ENCODE measurements at places on chromosomes 7 and 10. TPM values are rescaled to one million over a fixed set of nuclear protein-coding genes. Genes with fewer than 3 reads are reported as not detected.

Gene TUBB8
- not detected for total RNA-seq

Gene TAS2R41
- 0.73 TPM for total RNA-seq

Gene CDC14C
- not detected for total RNA-seq

Gene ZEB1
- 68.7 TPM for total RNA-seq

Gene ZNF804B
- not detected for total RNA-seq

Gene CNNM1
- 0.75 TPM for total RNA-seq

Gene CCDC172
- not detected for total RNA-seq

Gene SGCE
- 0.55 TPM for total RNA-seq

Gene PRLHR
- total RNA-seq = not detected

- no peak for DNase-seq
- no peak overlapping the region for H3K4me3 ChIP-seq
- H3K4me1 ChIP-seq = no peaks in the 10 kb centered on the region
Observed at GRCh38 chr7:151818674-151819519, 58.0 kb downstream of the PRKAG2 start.

GRCh38 chr7:77308792-77309191 is 107.4 kb downstream of the GSAP start:
- no peaks in the 10 kb centered on the region for H3K4me1 ChIP-seq
- no peaks in the 10 kb centered on the region for H3K36me3 ChIP-seq
- no peak overlapping the region for H3K4me3 ChIP-seq
- no peak overlapping the region for H3K27ac ChIP-seq
- no peak for DNase-seq
- no peaks in the 10 kb centered on the region for H3K27me3 ChIP-seq

DNA sequence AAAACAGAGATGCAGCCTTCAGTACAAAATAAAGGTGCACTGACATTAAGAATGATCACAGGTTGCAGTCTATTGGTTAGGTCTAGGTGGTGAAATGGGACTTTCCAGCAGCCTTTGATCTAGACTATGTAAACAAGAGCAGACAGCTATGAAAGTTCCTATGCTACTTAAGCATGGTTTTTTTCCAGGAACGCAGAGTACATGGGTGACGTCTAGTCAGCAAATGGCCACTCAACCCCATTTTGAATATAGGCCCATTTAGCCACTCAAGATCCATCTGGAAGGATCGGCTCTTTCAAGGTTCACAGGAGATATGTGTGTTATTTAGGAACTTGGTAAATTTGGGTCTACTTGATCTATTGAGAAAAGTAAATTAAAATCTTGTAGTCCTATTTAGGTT is 1424.6 kb upstream of the LRRTM3 start:
- H3K27ac ChIP-seq = no peak overlapping the region
- no peaks in the 10 kb centered on the region for H3K27me3 ChIP-seq
- H3K36me3 ChIP-seq = no peaks in the 10 kb centered on the region
- no peak overlapping the region for H3K4me3 ChIP-seq
- no peaks in the 10 kb centered on the region for H3K4me1 ChIP-seq

DNA sequence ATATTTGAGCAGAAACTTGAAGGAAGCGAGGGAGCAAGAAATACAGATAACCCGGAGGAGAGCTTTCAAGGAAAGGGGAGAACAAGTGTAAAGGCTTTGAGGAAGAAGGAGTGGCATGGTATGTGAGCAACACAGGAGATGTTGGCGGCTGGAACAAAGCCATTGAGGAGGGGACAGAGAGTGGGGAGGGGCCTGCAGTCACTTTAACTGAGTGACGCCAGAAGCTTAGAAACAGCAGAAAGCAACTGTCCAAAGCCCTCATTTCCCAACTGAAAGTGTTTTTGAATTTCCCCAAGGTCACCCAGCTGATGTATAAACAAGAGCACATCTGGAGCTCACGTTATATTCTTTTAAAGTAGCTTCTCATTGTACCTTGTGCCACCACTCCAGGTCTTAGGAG is 19.1 kb downstream of the AUTS2 start:
- DNase-seq = no peak
- no peaks in the 10 kb centered on the region for H3K27me3 ChIP-seq
- no peaks in the 10 kb centered on the region for H3K36me3 ChIP-seq
- H3K4me1 ChIP-seq = no peaks in the 10 kb centered on the region

DNA sequence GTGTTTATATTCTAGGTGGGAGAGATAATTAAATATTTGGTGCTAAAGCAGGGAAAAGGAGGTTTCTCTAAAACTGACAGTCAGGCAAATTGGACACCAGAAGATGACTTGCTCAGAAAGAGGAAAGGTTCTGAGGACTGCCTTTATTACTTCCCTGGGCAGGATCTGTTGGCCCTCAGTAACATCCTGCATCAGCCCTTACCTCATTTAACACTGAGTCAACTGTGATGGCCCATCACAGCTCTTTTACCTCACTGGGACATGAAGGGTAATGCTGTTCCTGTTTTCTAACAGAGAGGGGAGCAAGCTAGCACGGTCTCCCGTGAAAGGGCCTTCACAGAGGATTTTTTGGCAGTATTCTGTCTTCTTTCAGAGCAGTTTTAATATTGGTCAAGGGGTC is 12.0 kb downstream of the PPP1R17 start:
- no peaks in the 10 kb centered on the region for H3K4me1 ChIP-seq
- H3K36me3 ChIP-seq = no peaks in the 10 kb centered on the region
- H3K27ac ChIP-seq = no peak overlapping the region
- DNase-seq = no peak
- H3K27me3 ChIP-seq = no peaks in the 10 kb centered on the region

- H3K27me3 ChIP-seq = no peaks in the 10 kb centered on the region
- H3K4me1 ChIP-seq = no peaks in the 10 kb centered on the region
- H3K4me3 ChIP-seq = no peak overlapping the region
- DNase-seq = no peak
- no peaks in the 10 kb centered on the region for H3K36me3 ChIP-seq
Observed at GRCh38 chr7:21076574-21076973, 289.9 kb upstream of the SP8 start.

GRCh38 chr7:45998506-45998905 is 77.4 kb upstream of the IGFBP3 start:
- no peak overlapping the region for H3K27ac ChIP-seq
- no peak for DNase-seq
- no peaks in the 10 kb centered on the region for H3K27me3 ChIP-seq
- no peaks in the 10 kb centered on the region for H3K36me3 ChIP-seq

DNA sequence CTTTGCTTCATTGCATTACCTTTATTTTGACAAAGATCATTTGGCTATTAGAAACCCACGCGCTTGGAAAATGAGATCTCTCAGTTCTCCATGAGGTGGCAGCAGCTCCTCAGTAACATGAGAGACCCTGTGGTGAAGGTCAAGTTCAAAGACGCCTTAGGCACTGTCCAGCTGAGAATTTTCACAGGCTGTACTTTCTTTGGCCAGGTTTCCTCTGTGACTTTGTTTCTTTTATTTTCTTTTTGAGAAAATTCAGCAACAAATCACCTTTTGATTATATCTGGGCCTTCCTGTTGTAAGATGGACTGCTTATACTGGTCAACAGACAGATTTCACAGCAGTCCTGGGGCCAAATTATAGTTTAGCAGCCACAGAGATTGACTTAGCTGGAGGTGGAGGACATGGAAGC is 54.5 kb downstream of the RAB18 start:
- H3K27me3 ChIP-seq = no peaks in the 10 kb centered on the region
- H3K4me3 ChIP-seq = no peak overlapping the region
- H3K4me1 ChIP-seq = no peaks in the 10 kb centered on the region
- no peaks in the 10 kb centered on the region for H3K36me3 ChIP-seq
- no peak overlapping the region for H3K27ac ChIP-seq

- H3K27ac ChIP-seq = no peak overlapping the region
- H3K4me3 ChIP-seq = no peak overlapping the region
- H3K4me1 ChIP-seq = peaks cover 17% of the 10 kb centered on the region
- peaks cover 14% of the 10 kb centered on the region for H3K27me3 ChIP-seq
Observed at GRCh38 chr7:90246171-90246570, 1.2 kb downstream of the CFAP69 start.

- no peak overlapping the region for H3K27ac ChIP-seq
- no peaks in the 10 kb centered on the region for H3K27me3 ChIP-seq
- H3K4me3 ChIP-seq = no peak overlapping the region
- H3K4me1 ChIP-seq = peaks cover 9% of the 10 kb centered on the region
- no peaks in the 10 kb centered on the region for H3K36me3 ChIP-seq
- no peak for DNase-seq
Observed at GRCh38 chr10:4512671-4513240, 313.3 kb upstream of the AKR1E2 start.

- no peaks in the 10 kb centered on the region for H3K27me3 ChIP-seq
- DNase-seq = no peak
- H3K4me3 ChIP-seq = no peak overlapping the region
- no peak overlapping the region for H3K27ac ChIP-seq
Observed at GRCh38 chr7:91357379-91357778, 93.1 kb downstream of the FZD1 start.

DNA sequence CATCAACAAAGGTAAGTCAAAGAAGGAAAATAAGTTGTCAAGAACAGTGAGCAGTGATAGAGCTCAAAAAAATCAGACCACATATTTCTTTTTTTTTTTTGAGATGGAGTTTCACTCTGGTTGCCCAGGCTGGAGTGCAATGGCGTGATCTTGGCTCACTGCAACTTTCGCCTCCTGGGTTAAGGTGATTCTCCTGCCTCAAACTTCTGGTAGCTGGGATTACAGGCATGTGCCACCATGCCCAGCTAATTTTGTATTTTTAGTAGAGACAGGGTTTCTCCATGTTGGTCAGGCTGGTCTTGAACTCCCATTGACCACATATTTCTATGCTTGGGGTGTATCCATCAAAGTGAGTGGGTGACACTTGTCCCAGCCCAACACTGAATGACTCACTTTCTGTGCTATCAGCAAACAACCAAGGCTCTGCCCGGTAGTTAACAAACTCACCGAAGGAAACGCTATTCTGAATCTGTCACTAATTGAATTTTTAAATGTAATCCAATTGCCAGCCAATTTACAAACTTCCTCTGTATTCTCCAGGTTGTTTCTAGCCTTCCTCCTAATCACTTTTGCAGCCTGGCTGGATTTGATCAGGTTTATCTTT is 19.6 kb upstream of the SMNDC1 start:
- H3K4me3 ChIP-seq = no peak overlapping the region
- DNase-seq = no peak
- no peaks in the 10 kb centered on the region for H3K27me3 ChIP-seq
